ENCODE measurements at places on chromosomes 5 and 9.
A peak's percentile ranks its signal among the peaks of the same experiment; 100 is the strongest.

- peak; percentile 9 for DNase-seq
These were observed 27.6 kb downstream of the ALDH1A1 start for GRCh38 chr9:72925126-72925789.

- DNase-seq: no peak
These were observed 381.0 kb upstream of the IRX4 start for GRCh38 chr5:2263763-2264162.

DNA sequence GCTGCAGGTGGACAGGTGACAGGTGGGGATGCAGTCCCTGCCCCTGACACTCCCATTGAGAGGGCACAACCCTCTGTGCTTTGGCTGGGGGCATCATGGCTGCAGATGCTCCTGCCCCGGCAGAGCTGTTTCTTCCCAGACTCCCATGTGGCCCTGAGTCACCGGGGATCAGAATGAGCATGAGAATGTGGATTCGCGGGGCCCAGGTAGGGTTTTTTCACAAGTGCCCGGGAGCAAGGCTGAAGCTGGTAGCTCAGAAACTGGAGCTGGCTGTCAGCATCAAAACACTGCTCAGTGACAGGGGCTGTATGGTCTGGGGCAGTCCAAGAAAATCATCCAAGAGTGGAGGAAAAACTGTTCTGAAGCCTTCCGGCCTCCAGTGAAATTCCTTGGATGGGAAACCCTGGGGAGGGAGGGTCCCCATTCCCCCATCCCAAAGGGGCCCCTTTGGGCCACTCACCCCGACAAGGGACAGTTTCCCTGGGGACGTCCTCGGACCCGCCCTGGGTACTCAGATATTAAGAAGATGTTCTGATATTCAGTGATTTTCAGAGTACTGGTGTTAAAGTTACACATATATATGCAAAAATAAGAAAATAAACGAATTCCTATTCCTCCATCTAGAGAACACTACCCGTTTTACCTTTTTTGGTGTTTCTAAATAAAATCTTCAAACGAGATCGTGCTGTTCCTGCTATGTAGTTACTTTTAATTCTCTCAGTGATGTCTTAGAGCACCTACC lies 120.1 kb upstream of the LPCAT1 start:
- DNase-seq: no peak

DNA sequence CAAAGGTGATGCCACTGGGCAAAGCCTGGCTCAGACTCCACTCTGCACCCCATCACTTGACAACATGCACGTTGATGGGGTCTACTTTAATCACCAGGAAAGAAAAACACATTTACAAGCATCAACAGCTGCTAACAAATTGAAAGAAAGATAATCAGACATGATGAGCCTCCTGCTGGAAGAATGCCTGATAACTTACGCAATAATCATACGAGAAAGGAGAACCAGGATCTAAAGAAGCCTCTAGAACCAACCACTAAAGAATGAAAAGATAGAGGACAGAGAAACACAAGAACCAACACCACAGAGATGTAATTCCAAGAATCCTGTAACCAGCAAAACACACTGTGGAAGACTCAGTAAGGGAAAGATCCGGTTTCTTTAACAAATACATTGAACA lies 120.3 kb upstream of the ICE1 start:
- no peak for DNase-seq

DNA sequence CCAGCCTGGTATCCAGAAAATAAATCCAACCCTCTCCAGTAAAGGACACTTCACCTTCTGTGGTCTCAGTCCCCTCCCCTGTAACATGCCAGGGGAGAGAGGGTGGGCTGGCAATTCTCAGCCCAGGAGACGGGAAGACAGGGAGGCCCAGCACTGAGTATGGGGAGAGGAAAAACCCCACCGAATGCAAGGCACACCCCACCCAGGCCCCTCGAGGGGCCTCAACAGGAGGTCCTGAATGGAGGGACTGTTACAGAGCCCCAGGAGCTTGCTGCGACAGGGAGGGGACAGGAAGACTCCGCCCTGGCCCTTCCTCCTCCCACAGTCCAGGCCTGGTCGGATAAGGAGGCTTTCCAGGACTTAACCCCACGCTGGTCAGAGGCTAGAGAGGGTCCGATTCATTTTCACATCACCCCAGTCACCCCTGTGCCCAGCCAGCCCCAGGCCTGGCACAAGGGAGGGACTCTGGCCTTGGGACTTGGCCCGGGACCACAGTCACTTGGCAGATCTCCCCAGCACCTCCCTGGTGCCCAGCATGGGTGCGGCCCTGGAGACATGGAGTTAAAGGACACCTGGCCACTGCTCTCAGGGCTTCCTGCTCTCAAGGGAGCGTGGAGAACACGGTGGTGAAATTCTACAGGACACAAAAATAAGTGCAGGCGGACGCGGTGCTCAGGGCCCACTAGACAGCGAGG lies 44.9 kb upstream of the STXBP1 start:
- no peak for DNase-seq

DNA sequence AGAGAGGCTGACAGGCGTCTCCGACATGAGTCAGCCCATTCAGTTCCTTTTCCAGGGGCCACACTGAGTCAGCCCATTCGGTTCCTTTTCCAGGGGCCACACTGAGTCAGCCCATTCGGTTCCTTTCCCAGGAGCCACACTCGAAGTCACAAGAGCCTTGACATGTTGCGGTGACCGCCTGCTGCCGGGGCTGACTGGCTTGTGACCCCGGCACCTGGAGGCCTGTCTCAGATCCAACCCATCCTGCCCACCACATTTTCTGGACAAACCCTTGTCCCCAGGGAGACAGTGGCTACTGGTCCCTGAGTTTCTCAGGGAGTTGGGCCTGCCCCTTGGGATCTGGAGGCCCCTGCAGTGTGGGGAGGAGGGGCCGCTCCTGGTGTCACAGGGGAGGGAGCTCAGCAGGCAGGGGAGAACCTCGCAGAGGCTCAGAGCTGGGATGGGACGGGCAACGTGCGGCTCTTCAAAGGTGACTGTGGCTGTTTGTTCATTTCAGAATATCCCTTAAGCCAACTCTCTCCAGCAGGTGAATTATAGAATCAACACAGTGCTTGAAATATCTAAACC lies 40.5 kb upstream of the LPCAT1 start:
- no peak for DNase-seq

GRCh38 chr5:129098488-129099183 lies 4.1 kb downstream of the ISOC1 start:
- DNase-seq: no peak

- DNase-seq: no peak
These were observed 17.8 kb upstream of the SLC6A19 start for GRCh38 chr5:1183424-1184162.

GRCh38 chr9:30575691-30576090 lies 1808.8 kb upstream of the ACO1 start:
- no peak for DNase-seq

GRCh38 chr5:159208514-159209437 lies 577 bp downstream of the RNF145 start:
- no peak for DNase-seq

DNA sequence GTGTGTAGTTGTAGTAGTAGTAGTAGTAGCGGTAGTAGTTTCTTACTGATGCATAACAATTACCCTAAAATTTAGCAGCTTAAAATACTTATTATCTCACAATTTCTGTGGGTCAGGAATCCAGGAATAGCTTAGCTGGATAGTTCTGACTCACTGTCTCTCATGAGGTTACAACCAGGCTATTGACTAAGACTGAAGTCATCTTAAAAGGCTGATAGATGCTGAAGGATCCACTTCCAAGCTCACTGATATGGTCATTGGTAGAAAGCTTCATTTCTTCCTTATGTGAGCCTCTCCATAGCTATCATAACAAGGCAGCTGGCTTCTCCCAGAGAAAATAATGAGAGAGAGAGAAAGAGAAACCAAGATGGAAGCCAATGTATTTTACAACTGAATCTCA lies 147.5 kb upstream of the FBXL17 start:
- DNase-seq: peak; percentile 30

GRCh38 chr5:115843444-115844130 lies 1.9 kb downstream of the AP3S1 start:
- no peak for DNase-seq

DNA sequence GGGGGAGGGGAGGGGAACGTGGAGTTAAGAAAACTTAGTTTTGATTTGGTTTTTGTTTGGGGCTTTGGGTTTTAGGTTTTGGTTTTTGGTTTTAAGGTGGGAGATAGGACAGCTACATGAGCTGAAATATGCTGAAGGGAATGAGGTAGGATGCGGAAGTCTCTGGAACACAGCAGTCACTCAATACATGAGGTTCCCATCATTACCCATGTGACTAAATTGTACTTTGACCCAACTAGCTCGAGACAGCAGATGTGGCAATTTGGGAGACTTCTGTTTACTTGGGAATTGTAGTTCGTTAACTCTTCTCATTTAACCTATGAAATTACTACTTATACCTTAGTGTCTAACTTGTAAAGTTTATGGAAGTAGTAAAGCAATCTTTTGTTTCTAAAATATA lies 124.2 kb downstream of the TLE1 start:
- no peak for DNase-seq

- DNase-seq: no peak
These were observed 70.0 kb downstream of the OTP start for GRCh38 chr5:77568555-77568954.

DNA sequence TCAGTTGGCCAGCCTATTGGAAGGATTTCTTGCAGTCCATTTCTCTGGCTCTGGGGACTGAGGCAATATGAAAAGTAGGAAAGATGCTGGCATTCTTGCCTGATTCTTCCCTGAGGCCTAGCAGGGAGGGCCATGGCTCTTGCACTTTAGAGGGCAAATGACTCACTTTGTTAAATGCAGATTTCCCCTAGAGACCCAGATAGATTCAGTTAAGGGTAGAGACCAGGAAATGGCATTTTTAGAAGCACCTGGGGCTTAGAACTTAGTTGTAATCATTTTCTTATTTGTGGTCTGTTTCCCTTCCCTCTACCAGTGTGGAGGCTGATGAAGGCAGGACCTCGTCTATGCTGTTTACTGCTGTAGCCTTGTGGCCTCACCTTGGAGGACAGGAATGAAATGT lies 112.8 kb upstream of the NR3C1 start:
- no peak for DNase-seq

- DNase-seq: no peak
These were observed 44.3 kb downstream of the TNFSF15 start for GRCh38 chr9:114761523-114761922.

GRCh38 chr5:52814352-52815148 lies 26.8 kb downstream of the ITGA1 start:
- DNase-seq: no peak

- peak; percentile 41 for DNase-seq
These were observed 184.1 kb downstream of the MARCHF11 start for GRCh38 chr5:15995341-15996052.

DNA sequence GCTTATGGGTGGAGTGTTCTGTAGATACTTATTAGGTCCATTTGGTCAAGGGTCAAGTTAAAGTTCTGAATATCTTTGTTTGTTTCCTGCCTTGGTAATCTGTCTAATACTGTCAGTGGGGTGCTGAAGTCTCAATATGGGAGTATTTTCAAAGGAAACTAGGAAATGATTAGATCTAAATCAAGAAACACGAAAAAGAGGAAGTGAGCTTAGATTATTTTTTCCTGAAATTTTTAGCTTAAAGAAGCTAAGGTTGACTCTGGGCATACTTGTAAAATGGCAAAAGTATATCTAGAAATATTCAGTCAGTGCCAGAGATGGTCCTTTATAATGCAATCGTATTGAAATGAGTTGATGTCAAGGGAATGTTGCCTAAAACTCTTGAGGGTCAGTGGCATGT lies 313.5 kb downstream of the ICE1 start:
- no peak for DNase-seq

DNA sequence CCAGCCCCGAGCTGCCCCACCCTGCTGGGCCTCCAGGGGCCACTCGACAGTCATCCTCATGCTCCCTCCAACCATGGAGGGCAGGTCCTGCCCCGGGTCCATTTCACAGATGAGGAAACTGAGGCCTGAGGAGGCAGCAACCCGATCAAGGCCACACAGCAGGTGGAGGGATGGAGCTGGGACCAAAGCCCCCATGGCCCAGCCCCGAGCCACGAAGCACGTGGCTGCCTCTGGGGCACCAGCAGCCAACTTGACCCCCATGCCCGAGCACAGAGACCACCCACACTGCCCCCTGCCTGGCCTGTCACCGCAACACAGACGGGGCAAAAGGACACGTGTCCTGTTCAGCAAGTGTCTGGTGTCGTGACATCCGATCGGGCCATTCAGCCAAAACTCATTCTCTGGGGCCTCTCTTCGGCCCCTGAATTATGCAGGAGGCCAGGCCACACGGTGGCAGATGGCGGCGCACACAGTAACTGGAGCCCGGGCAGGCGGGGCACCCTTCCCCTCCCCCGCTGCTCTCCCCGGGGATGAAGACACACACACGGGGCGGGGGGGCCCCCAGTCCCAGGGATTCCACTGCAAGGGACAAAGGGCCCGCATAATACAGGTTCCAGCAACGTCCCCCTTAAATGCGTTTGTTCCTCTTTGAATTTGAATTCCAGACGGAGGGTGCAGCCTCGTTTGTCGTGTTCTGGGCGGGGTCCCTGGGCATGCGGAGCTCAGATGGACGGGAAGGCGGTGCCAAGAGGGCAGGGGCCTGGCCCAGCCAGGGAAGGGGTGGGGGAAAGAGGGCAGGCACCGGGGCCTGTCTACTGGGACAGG lies 29.4 kb upstream of the TMEM250 start:
- DNase-seq: no peak

GRCh38 chr5:67263656-67264408 lies 67.2 kb upstream of the CD180 start:
- DNase-seq: no peak

DNA sequence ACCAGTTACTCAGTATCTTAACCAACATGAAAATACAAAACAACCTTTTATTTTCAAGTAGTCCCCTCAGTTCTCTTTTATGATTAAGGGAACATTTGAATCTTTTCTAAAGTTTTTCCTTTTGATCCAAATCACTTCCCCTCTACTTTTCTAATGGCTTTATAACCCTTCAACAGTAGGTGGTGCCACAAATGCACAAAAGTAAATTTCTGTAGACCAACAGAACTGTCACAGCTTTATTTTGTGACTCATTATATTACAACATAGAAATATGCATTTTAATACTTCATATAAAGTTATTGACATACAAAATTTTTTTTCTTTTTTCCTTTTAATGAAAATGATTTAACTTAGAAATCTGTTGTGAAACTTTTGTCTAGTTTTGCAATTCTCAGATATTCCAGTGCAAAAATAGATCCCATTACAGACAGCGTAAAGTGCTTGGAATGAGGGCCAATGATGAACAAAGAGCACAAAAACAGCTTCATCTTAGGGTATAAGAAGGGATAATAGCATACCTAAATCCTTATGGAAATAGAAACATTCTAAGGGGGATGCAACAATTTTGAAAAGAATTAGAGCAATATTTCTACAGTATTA lies 17.0 kb downstream of the NIPSNAP3B start:
- peak; percentile 25 for DNase-seq

- DNase-seq: no peak
These were observed 43.7 kb downstream of the CDH6 start for GRCh38 chr5:31237174-31237573.

- no peak for DNase-seq
These were observed 3.9 kb downstream of the EXOC3 start for GRCh38 chr5:446883-447263.

DNA sequence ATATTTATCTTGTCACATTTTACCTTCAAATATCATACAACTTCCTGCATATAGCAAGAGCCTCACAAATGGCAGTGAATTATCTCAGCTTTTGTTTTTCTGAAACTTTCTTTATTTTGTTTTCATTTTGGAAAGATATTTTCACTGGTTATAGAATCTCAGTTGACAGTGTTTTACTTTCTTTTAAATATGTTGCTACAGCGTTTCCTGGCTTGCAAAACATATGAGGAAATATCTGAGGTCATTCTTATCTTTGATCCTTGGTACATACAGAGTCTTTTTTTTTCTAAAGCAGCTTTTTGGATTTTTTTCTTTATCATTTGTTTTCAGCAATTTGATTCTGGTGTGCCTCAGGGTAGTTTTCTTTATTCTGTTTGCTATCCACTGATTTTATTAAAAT lies 77.6 kb upstream of the CEP78 start:
- DNase-seq: no peak

Measured in HS-5 (cell line).